ENCODE measurements at places on chromosomes 16 and 17.

DNA sequence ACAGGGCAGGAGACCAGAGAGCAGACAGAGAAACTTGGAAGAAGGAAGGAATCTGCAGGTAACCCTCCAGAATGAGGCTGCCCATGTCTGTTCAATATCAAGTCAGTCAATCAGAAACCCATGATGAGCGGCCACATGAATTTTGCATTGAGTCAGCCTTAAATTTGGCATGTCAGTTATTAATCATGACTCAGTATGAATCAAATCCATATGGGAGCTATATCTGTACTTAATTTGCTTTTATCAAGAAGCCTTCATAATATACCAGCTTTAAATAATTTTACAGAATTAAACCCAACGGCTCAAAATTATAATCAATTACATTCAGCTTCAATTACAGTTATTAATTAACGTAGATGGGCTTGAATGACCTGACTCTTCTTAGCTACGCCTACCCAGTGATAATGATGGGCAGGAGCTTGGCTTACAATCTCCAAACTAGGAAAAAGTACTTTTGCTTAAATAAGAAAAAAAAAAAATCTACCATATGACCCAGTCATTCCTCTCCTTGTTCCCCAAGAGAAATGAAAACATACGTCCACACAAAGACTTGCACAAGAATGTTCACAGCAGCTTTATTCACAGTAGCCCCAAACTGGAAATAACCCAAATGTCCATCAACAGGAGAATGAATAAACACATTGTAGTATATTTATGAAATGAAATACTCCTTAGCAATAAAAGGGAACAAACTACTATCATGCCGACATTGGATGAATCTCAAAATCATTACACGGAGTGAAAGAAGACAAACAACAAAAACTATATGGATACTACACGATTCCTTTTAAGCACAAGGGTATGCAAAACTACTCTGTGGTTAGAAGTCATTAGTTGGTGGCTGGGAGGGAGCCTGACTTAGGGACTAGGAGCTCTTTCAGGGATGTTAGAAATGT lies 48.6 kb downstream of the SLC39A11 start:
- peak; percentile 93 for DNase-seq

DNA sequence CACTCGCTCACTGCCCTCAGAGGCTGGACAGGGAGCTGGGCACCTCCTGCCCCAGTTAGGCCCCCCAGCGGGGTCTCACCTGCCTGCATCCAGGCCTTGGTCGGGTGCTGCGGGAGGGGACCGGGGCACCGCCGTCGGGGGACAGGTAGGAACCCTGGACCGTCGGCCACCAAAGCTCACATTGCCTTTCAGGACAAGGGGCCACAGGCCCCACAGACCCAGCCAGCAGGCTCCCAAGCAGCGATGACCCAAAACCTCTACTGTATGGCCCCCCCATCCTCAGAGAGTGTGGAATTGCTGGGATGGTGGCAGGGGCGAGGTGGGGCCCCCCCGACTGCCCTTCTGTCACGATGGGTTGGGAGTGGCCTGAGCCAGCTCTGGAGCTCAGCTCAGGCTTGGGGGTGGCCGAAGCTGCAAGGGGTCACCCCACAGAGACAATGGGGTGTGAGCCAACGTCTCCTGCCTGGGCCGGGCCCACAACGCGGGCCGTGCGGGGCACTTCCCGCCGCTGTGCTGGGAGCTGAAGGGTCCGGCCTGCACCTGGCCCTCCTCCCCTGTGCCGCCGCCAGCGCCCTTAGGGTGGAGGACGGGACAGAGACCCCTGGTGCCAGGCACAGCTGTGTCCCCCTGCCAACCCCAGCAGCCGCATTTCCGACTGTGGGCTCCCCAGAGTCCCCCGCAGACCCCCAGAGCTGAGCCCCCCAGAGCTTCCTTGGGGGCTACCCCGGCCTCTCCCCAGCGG lies 498 bp downstream of the IGFALS start:
- no peak for DNase-seq

- DNase-seq, result peak; percentile 53
Measured at GRCh38 chr17:45101883-45102811, 30.2 kb downstream of the PLCD3 start.

GRCh38 chr17:66965801-66966262 lies 1.3 kb downstream of the CACNG4 start:
- DNase-seq, result no peak

DNA sequence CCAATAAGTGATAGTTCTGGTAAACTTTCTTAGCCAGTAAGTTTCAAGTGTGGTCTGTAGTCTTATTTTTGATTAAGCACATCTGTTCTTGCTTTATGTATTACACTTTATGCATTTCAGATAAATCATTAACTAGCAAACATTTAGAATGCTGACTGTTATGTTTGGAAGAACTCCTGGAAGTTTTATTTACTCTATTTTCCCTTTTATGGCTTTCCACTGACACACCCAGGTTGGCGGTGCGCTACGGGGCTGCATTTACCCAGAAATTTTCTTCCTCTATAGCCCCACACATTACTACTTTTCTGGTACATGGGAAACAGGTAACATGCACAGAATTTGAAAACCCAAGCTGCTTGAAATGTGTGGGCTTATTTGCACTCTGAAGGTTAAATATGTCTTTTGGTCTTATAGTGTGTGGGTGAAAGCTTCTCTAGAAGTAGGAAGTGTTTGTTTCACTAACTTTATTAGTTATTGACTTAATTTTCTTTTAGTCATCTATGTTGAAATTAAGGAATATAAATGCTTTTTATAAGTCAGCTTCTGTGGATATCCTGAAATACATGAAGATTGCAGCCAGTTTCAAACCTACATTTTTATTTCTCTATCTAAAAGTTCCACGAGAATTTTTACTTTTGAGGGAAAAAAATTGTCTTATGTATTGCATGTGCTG lies 203.7 kb downstream of the PHKB start:
- DNase-seq, result no peak

DNA sequence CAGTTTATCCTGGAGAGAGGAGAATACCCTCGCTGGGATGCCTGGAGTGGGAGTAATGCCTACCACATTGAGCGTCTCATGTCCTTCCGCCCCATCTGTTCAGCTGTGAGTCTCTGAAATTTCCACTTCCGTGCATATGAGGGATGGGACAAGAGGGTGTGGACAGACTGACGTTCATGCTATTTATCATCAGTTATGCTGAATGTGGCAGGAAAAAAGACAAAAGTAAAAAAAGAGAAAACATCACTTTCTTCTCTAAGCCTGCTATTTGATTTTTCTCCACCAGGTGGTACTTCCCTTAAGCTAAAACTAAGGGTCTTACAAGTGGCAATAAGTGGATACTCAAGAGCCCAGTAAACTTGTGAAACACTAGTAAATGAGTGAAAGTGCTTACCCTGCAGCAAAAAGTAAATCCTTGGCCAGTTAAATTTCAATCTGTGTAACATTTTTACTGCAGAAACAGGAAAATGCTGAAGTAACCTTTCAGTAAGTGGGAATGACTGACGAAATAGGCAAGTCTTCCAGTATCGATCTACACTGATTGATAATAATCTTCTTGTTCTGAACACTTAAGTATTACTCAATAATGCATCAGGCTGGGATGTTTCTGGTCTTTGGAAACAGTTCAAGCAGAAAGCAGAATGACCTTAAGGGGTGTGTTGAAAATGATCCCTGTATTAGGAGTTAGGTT lies 5.6 kb downstream of the CRYBA1 start:
- DNase-seq, result peak; percentile 63

GRCh38 chr17:42311240-42312034 lies 23.1 kb downstream of the STAT5A start:
- peak; percentile 97 for DNase-seq

DNA sequence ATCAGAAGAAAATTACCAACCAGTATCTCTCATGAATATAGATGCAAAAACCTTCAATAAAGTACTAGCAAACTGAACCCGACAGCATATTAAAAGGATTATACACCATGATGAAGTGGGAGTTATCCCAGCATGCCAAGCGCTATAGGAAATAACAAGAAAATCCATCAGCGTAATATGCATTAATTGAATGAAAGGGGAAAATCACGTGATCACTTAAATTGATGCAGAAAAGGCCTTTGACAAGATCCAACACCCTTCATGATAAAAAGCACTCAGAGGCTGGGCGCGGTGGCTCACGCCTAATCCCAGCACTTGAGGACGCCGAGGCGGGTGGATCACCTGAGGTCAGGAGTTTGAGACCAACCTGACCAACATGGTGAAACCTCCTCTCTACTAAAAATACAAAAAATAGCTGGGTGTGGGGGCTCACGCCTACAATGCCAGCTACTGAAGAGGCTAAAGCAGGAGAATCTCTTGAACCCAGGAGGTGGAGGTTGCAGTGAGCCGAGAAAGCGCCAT lies 4.8 kb downstream of the CTRB2 start:
- no peak for DNase-seq

DNA sequence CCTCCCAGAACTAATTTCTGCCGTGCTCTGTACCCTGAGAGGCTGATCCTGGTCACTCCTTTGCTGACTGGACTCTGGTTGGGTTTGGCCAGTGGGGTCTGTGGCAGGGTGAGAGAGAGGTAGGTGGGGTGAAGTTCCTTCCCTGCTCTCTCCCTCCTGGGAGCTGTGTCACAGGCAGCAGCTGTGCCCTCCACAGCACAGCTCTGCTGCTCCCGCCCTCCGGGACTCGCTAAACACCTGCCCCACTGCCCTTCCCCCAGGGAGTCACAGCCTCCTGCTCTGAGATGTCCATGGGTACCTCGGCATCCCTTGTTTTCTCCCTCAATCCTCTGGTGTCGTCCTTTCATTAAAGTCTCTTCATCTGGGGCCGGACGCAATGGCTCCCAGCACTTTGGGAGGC lies 66.4 kb downstream of the SRCIN1 start:
- no peak for DNase-seq

DNA sequence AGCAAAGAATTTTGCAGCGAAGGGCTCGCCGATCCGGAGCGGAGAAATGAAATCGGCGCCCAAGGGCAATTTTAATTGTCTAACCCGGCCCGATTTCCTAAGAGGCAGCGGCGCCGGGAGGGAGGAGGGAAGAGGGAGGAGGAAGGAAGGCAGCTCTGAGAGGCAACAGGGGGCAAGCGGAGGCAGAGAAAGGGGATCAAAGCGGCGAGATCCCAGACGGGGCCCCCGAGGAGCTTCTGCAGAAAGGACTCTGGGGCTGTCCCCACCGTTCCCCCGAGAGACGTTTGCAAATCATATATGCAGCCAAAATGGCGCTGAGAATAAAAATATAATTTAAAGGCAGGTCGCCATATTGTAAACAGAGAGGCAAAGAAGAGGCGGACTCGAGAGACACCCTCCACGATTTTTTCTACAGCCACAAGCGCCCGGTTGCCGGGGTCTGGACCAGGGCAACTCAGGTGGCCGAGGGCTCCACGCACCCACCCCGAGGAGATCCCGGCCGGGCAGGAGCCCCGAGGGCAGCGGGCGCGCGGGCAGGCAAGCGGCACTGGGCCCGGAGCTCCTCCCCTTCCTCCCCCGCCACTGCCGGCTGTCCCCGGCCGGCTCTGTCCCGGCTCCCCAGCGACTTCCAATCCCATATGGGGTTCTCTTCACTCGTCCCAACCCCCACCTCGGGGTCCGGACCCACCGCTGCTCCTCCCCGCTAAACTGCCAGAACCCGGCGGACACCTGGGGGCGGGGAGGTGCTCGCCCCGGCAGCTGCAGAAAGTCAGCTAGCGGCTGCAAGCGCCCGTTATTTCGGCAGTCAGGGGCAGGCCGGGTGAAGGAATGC lies 1.9 kb downstream of the PHF12 start:
- DNase-seq, result peak; percentile 54

GRCh38 chr16:68778551-68779231 lies 41.6 kb downstream of the CDH1 start:
- no peak for DNase-seq

- peak; percentile 91 for DNase-seq
Measured at GRCh38 chr17:1577182-1577581, 14.6 kb upstream of the PITPNA start.
